Neural crest cell (in vitro differentiated cells): ENCODE measurements at places on chromosomes 2 and 18.

- DNase-seq: no peak
Observed at GRCh38 chr2:52141076-52141475, 1109.1 kb upstream of the NRXN1 start.

DNA sequence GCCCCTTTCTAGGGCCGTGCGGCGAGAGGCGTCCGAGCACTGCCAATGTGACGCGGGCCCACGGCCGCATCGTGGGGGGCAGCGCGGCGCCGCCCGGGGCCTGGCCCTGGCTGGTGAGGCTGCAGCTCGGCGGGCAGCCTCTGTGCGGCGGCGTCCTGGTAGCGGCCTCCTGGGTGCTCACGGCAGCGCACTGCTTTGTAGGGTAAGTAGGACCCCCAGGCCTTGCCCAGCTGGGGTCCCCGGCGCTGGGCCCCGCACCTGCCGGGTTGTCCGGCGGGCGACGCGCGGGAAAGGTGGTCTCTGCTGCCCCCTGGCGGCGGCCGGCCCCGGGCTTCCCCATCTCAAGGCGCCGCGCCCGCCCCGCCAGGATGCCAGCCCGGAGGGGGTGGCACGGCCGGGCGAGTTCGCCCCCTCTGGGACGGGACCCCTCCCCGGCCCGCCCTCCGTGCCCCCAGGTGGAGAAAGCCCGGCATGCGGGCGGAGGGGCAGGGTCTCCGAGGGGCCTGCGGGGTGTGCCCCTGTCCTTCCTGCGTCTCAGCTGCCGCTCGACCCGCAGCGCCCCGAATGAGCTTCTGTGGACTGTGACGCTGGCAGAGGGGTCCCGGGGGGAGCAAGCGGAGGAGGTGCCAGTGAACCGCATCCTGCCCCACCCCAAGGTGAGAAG lies 1.9 kb downstream of the PRSS56 start:
- peak; percentile 74 for DNase-seq

- DNase-seq: no peak
Observed at GRCh38 chr2:40540026-40540425, 88.1 kb upstream of the SLC8A1 start.

GRCh38 chr2:135072125-135072997 lies 20.3 kb downstream of the RAB3GAP1 start:
- no peak for DNase-seq

DNA sequence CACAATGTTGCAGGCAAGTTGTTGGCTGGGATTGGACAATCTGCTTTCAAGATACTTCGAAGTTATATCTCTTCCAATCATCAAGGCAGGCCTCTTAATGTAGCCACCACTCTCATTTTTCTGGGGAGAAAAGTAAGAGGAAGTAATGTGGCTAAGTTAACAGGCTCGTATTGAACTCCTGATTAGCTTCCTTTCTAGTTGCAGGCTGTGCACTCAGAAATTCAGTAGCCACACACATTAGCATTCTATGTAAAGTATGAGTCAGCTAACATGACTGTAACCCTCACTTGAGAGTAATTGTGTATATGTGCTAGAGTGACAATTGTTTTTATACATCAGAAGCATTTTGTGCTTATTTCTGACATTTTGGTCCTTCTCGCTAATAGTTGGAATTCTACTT lies 3.3 kb downstream of the TWSG1 start:
- no peak for DNase-seq

DNA sequence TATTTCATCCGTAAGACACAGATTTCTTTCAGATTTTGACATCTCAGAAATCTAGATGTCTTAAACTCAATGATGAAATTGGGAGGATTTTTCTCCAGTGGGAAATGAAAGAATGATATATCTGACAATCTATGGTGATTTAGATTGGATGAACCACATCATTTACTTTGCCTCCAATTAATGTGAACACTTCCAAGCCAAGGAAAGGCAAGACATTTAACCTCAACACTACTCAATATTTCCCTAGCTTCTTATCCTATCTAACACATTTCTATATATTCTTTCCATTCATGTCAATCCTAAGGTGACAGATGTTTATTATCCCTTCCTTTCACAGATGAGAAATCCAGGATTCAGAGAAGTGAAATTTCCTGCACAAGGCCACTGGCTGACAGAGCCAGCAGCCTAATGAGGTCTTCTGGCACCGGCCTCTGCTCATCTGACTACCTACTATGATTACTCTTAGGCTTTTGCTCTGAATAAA lies 327.6 kb downstream of the IRS1 start:
- no peak for DNase-seq

DNA sequence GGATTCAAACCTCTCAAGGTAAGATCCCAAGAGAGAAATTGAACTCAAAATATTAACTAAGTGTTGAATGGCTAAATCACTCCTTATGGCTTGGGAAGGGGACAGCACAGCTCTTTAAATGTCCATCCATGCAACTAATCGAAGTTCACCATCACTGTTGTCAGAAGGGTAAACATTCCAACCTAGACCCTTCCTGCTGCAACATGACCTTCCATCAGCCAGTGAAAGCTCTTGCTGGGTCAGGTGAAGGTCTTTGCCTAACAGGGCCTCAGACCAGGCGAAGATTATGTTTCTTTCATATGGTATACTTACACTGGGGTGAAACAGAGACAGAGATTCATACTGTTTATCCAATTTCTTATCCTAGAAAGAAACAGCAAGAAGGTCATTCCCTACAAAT lies 16.4 kb downstream of the IAH1 start:
- DNase-seq: no peak

DNA sequence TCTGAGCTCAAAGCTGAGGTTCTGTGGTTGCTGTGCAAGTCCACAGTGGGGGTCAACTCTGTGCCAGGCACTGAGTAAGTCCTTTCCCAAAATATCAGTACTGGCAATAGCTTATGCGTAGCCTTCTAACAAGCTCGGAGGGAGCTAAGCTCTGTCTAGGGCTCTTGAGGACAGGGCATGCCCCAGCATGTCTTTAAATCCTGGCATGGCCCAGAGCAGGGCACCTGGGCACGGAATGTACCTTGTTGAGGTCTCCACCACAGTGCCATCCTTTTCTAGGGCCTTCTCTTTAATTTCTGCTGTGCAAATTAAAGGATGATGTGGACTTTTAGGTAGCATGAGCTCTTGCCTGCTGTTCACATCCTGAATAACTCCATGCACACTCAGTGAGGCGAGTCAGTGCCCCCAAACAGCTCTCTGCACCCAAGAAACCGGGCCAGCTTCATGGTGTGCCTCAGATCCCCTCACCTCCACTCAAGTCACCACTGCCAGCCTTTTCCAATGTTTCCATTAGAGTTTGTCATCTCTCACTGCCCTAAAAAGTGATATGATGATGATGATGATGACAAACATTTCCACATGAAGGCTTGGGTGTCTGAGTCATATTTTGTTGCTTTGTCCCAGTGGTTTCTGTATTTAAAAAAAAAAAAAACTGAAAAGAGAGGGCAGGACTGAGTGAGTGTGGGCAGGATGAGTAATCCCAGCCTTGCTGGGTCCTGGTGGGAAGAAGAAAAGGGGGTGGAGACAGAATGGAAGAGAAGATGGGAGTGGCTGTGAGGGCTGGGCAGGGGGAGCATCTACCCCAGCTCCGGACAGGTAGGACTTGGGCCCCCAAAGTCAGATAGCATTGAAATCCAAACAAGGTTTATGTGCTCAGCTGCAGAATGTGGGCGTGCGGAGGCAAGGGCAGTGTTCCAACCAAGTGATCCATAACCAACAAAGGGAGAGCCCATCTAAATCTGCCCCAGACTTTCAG lies 78.9 kb downstream of the ZBTB7C start:
- no peak for DNase-seq

- DNase-seq: no peak
Observed at GRCh38 chr2:109188496-109188890, 59.5 kb downstream of the SH3RF3 start.

DNA sequence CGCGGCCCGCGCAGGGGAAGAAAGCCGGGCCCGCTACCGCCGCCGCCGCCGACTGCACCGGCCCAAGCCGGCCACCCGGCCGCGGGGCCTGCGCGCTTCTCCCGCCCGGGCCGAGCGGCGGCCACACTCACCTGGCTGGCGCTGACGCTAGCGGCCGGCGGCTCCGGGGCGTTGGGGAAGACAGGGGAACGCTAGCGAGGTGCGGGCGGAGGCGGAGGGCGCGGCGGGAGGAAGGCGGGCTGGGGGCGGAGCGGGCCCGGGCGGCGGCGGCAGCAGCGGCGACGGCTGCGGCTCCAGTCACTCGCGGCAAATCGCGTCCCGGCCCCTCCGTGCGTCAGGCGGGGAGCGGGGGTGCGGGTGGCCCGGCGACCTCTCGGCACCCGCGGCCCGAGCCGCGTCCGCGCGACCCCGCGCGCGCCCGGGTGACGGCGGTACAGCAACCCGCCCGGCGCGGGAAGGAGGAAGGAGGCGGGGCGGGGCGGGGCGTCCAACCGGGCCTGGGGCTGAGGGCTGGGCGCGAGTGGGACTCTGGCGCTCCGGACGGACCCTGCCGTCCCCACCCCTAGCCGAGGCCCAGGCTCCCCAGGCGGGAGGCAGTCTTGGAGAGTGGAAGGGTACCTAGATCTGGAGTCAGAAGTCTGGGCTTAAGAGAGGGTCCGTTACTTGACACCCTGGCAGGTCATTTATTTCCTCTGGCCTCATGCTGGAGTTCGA lies at the start of gene SESTD1:
SESTD1 (minus strand) TSS at position 465 of the 714 bp plus-strand sequence. CDS start 72,991 bp downstream, outside the sequence.
- DNase-seq: peak; percentile 70

DNA sequence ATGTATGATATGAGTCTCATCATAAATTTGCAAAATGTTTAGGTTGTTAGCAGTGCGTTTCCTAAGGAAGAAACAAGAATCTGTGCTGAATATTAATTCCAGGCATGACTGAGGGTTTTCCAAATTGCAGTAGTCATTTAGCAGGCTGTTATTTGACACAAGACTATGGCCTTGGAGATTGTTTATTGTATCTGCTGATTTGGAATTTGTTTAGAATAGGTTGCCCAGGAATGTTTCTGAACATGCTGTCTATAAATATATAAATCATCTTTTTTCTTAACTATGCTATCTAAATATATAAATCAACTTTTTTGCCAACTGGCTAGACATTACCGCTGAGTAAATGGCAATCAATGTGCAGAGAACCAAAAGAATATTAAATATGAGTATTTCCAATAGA lies 90.9 kb downstream of the DOK6 start:
- no peak for DNase-seq

- DNase-seq: no peak
Observed at GRCh38 chr2:122480501-122481243, 725.2 kb downstream of the TSN start.

- no peak for DNase-seq
Observed at GRCh38 chr2:138364554-138365162, 136.9 kb upstream of the SPOPL start.

GRCh38 chr2:22885245-22885644 lies 499.7 kb upstream of the KLHL29 start:
- DNase-seq: no peak

DNA sequence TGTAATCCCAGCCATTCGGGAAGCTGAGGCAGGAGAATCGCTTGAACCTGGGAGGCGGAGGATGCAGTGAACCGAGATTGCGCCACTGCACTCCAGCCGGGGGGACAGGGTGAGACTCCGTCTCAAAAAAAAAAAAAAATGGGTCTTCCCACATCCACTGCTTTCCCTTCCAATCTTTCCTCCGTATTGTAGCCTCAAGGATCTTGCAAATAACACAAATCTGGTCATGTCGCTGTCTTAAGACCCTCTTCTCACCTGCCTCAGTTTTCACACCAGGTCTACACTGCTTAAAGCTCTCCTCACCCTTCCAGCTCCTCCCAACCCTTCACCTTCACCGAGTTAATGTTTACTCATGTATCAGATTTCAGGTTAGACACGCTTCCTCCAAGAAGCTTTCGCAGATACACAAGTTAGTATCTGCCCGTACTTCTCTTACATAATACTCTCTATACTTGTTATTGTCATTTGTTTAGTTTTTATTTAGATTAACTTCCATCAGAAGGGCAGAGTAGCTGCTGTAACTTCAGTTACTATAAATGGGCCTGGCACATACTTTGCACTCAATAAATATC lies 1.5 kb downstream of the IER3IP1 start:
- no peak for DNase-seq

GRCh38 chr2:173969886-173970285 lies 4.7 kb upstream of the SP3 start:
- DNase-seq: no peak

DNA sequence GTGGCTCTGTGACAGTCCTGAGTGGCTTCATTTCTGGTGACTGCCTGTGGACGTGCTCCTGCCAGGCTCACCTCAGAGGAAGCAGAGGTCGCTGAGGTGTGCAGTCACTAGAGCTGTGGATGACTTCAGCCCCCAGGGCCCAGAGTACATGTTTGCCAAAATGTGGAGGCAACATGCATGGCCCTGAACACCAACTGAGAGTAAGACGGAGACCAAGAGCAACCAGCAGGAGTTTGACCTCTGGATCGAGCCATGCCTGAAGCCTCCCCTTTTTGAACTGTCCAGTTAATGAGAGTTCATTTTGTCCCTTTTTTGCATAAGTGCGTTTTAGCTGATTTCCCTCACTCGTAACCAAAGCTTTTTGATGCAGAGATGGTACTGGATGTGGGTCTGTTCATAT lies 184.9 kb downstream of the RTP5 start:
- DNase-seq: no peak

- no peak for DNase-seq
Observed at GRCh38 chr2:64289737-64290136, 145.5 kb upstream of the PELI1 start.

- DNase-seq: no peak
Observed at GRCh38 chr2:110994250-110994961, 126.3 kb upstream of the BCL2L11 start.

DNA sequence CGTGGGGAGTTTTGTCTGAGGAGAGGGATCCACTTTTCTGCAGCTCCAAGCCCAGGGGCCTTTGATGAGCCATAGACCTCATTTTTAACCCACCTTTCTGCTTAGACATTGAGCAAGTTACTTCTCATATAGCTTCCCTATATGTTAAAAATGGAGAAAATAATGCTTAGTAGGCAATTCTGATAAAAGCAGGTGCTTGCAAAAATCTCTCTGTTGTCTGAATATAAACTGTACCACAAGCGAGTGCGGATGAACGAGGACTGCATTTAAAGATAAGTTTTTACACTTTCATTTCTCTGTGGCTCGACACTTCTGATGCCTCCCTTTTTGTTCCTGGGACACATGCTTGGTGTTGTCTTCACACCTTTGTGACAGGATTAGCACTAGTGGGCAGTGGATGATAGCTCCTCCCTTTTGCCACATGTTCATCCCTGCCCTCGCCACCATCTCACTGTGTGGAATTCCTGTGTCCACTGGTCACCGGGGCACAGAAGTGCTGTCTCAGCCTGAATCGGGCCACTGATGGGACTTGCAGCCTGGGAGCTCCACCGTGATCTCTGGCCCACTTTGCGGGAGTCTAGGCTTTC lies 1.6 kb downstream of the TYMS start:
- DNase-seq: no peak

GRCh38 chr2:95393901-95394300 lies 8.6 kb upstream of the FAHD2A start:
- no peak for DNase-seq

GRCh38 chr2:216535454-216535995 lies 36.9 kb downstream of the RPL37A start:
- no peak for DNase-seq

DNA sequence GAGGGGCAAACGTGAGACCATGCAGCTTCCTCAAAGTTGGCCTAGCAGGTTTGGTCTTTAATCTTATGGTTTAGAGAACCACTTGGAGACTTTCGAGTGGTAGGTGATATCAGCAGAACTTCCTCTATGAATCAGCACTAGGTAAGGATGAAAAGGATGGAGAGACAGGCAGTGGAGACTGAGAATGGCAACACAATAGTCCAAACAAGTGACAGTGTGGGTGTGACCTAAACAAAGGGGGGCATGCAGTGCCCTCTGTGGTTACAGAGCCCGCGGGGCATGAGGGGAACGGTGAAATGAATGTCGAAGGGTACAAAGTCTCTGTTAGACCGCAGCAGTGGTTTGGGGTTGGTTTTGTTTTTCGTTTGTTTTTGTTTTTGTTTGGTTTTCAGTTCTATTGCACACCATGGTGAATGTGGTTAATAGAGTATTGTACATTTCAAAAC lies 143.9 kb downstream of the L3MBTL4 start:
- no peak for DNase-seq
